Osteoblast (primary cell): ENCODE measurements at places on chromosomes 3 and 15.

DNA sequence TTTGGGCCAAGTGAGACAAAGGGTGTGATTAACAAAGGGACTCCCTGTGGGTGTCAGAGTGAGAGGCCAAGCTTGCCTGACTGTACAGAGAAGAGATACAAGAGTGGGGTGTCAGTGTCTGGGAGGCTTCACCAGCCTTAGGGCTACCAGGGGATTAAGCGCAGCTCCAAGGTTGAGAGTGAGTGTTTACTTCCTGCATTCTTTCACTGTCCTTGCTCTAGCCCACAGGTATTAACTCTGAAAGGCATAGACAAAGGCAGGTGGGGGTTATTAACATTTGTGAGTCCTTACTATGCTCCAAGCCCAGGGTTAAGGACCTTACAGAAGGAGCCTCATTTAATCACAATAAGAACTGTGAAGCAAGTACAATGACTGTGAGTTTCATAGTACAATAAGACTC, 107.6 kb downstream of the IL20RB start:
- DNase-seq: no peak

- no peak for DNase-seq
These were observed 46.5 kb upstream of the ICE2 start for GRCh38 chr15:60525341-60526039.

DNA sequence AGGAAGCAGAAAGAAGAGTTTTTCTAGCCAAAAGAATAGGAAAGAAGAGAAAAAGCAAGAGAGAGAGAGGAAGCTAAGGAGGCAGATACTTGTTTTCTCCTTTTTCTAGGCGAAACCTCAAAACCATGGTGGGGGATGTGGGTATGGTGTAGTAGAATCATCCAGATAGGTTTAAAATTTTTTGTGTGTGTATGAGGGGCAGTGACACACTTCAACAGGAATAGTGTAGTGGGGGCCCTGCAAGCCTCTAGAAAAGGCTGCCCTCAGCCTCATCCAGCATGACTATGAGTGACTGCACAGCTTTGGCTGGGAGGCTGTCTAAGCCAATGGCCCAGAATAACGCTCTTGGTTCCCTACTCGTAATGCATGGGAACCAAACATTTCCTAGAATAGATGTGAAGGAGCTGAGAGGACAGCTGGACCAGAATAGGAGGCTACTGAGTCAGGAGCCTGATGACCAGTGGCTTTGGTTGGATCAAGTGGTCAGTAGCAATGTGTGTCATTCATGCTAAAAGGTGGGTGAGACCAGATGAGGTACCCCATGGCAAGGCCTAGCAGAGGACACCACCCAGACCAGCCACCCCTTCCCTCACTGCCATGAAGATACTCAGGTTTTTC, 24.4 kb downstream of the MOBP start:
- no peak for DNase-seq

- no peak for DNase-seq
These were observed 78.3 kb downstream of the CBLB start for GRCh38 chr3:105790534-105790933.

GRCh38 chr3:56921573-56922453, 120.1 kb upstream of the ARHGEF3 start:
- DNase-seq: peak; percentile 87

- DNase-seq: no peak
These were observed 206.8 kb downstream of the MAGI1 start for GRCh38 chr3:65831733-65832425.

DNA sequence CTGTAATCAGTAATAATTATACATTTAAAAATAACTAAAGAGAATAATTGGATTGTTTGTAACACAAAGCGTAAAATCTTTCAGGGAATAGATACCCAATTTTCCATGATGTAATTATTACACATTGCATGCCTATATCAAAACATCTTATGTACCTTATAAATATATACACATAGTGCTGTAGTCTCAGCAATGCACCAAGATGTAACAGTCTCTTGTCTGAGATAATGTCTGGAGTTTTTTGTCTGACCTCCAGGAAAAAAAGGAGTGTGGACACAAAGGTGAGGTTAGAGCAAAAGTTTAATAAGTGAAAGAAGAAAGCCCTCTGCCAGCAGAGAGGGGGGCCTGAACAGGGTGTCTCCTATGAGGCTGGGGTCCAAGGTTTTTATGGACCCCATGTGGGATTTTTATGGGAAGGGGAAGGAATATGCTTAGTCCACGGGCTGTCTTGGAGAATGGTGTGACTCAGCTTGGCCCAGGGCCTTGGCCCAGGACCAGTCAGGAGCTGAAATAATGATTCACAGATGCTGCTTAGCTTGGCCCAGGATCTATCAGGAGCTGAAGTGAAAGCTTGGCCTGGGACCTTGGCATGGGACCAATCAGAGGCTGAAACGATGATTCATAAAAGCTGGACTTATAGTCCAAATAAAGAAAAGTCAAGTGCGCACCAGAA, 545.0 kb downstream of the ZPLD1 start:
- DNase-seq: no peak

DNA sequence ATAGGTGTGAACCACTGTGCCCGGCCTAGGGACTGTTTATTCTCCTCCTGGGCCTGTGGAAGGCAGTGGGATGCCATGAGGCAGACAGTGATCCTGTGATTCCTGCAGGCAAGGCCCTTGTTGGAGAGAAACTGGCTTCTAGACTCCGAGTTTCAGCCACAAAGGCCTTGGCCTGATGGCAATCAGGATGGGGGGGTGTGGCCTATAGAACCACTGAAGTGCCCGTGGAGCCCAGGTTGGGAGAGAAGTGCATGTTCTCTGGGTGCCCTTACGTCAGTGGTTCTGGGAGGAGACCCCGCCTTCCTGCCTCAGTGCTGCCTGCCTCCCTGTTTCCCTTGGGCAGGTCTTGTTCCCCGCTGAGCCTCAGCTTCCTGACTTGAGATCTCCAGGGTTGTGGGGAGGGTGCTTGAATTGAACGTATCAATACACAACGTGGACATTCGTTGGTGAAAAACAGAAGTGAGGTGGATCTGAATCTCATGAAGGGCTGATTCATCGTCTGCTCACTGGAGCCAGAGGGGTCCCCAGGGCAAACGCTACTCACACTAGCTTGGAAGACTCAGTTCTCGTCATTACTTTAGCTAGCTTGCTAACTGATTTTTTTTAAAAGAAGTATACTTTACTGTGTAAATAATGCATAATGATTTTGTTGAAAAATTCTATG, 31.8 kb downstream of the IRAK2 start:
- DNase-seq: peak; percentile 94

DNA sequence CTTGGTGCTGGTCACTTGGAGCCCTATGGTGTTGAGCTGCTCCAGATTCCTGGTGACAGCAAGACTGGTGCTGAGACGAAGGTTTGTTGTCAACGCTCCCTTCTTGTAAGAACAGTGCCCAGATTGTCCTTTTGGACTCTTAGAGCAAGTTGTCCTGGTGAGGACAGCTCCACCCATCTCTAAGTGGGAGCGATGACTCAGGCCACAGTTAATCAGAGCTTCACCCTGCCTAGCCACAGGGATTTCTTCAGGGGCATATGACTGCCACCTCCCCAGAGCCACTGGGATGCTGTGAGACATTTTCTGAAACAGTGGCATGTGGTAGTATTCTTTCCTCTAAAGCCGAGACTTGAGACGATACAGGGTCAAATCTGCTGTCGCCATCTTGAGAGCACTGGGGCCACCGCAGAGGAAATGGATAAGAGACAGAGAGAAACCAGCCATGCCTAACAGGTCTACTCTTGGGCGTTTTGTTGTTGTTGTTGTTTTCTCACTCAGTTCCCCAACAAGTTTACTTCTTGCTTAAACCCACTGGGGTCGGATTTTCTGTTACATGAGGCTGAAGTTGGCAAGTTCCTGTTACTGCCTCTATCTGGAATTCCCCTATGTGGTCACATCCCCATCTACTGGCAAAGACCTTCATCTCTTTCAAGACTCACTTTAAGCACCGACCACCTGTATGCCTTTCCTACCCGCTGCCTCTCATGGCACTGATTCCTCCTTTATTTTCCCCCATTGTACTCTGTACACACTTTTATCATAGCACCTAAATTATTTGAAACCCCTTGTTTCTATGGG, 16.0 kb upstream of the PCOLCE2 start:
- DNase-seq: peak; percentile 73

DNA sequence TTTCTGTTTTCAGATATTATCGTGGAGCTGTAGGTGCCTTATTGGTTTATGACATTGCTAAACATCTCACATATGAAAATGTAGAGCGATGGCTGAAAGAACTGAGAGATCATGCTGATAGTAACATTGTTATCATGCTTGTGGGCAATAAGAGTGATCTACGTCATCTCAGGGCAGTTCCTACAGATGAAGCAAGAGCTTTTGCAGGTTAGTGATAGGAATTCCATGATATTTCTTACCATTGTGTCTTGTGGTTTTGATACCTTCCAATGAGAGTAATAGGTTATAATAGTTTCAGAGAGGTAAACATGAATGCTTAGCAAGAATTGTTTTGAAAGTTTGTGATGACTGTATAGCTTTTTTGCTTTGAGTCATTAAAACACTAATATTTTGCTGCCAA, 8.5 kb downstream of the RAB11A start:
- DNase-seq: no peak

GRCh38 chr3:128491691-128491940, 1.4 kb downstream of the GATA2 start:
- DNase-seq: peak; percentile 93

GRCh38 chr15:35351059-35351458, 194.9 kb downstream of the DPH6 start:
- DNase-seq: no peak

- no peak for DNase-seq
These were observed 20.1 kb upstream of the TSEN2 start for GRCh38 chr3:12464181-12464580.

DNA sequence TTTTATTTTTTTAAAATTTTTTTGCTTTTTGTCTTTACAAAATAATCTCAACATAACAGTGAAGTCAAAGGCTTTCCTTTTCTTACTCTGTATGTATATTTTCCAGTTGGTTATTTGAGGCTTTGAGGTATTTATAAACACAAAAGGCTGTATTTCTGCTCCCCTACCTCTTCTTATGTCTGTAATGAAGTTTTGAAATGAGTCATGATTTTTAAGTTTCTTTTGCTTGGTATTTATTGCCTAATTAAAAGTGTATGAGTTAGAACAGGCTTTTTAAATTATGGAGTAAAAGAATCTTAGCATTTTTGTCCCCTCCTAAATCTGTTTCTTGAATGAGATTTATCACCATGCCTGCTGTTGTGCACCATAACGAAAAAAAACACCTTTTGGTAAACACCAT, 66.0 kb downstream of the DCUN1D1 start:
- no peak for DNase-seq

DNA sequence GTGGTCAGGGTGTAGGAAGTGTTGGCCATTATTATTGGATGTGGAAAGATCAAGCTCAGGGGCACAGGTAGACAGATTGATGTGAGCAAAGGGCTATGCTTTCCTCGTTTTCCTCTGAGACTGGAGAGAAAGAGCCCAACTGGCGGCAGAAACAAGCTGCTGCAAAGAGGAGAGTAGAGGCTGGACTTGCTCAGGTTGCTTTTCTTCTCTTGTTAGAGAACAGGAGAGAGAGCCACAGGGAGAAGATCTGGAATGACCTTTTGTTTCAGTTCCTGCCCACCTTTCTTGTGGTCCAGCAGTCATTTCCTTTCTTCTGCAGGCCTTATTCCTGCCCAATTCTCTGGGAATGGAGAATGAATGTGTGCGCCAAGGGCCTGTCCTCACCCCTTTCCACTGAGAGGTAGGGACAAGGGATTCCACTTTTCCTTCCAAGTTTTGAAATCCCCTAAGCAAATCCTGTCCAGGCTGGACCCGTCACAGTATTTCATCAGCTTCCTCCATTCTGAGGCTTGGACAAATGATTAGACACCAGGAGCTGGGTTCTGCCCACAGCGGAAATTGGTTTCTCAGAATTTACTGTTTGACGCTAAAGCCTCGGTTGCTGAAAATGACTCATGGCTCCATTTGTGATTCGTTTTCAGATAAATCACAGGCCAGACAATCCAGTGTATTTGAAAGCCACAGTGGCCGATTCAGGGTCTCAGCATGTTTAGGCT, 16.1 kb downstream of the ZNF80 start:
- no peak for DNase-seq

DNA sequence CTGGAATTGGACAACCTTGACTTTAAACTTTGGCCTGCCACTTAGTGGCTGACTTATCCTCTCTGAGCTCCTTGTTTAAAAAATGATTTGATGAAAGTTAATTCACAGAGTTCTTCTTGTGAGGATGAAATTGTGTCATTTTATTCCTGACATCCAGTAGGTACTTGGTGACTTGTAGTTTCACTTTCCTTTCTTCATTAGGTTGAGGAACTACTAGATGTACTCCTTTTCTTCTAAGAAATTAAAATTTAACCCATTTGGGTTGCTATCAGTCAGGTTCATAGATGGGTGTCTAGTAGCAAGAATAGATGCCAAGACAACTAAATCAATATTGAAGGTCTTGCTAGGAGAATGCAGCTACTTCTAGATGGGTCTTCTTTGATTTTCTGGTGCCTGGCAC, 5.2 kb downstream of the NR1D2 start:
- DNase-seq: no peak

DNA sequence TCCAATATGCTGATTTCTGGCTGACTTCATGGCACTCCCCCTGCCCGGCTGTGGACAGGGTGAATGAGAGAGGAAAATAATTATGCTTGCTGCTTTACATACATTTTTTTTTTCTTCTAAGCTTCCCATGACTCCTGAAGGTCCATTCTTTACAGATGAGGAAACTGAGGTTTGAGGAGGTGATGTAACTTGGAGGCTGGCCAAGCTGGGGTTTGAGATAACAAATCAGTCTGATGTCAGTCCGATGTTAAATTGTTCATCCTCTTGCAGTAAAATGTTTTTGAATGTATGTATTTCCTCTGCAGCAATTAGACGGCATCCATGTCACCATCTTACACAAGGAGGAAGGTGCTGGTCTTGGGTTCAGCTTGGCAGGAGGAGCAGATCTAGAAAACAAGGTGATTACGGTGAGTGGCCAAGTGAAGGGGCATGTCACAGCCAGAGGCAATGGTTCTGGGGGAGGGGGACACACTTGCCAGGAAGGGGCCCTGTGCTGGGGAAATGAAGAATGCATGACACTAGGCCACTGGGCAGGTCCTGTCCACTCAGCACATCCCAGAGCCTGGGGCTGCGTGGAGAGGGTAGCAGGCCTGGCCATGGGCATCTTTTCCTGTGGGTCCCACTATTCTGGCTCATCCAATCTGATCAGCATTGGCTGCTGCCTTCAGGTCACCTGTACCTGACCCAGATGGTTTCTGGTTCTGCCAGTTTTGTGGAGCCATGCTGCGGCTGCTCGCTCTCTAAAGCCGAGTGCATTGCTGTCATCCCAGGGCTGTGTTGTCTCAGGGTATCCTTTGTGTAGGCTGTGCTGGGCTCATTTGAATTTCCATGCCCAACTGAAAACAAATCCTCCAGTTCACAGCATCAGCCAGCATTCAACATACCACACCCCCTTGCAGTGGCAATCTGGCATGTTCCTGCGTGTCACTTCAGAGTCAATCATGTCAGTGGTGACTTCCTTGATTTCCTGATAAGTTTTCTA, 20.4 kb downstream of the STARD5 start:
- no peak for DNase-seq
